ENCODE measurements at places on chromosomes 12 and 14.

DNA sequence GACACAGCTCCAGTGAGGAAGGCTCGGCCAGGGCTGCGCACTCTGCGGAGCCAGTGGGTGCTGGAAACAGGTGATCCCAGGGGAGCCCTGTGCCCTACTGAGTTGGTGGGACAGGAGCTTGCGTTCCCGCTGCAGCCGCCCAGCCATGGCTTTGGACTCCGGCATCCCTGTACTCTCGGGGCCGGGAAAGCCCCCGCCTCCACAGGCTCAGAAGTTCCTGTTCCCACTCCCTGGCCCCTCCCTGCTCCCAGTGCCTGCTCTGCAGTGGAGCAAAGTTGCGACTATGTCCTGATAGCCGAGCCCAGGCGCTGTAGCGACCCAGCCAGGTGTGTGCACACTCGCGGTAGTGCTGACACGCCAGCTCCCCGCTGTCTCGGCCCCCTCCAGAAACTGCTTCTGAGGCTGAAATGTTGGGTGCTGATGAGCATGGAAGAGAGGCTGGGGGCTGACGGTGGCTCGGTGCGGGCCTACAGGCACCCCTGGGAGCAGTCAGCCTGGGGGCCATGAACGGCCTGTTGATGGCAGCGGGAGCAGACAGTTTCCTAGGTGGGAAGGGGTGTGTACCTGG is 344.6 kb upstream of the MGAT4C start:
- DNase-seq: no peak

DNA sequence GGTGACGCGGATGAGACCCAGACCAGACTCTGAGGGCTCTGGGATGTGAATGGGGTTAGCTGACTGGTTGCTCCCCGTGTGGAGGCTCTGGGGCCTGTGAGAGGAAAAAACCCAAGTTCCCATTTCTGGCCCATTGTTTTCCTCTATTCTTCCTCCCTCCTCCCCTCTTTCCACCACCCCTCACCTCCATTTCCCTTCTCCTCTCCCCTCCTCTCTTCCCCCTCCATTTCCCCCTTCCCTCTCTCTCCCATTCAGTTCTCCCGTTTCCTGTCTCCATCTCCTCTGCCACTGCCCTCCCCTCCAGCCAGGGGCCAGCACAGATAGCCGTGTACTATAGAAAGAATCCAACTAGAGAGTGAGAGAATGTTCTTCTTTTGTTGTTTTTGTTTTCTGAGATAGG is 12.6 kb upstream of the PRPH start:
- DNase-seq: no peak

DNA sequence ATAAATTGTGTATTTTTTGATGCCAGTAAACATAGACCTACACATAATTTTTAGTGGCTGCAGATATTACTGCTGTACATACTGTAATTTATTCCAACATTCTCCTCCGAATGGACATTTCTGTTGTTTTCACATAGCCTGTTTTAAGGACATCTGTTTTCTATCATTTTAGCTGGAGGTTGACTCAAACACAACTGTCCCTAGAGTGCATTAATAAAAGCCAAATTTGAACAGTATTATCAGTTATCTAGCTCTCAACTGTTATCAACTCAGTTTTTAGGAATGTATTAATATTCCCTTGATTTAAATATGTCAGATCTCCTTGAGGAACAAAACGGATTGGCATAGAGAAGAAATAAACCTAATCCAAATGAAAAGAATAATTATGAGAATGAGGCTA is 17.2 kb upstream of the PIWIL1 start:
- no peak for DNase-seq

DNA sequence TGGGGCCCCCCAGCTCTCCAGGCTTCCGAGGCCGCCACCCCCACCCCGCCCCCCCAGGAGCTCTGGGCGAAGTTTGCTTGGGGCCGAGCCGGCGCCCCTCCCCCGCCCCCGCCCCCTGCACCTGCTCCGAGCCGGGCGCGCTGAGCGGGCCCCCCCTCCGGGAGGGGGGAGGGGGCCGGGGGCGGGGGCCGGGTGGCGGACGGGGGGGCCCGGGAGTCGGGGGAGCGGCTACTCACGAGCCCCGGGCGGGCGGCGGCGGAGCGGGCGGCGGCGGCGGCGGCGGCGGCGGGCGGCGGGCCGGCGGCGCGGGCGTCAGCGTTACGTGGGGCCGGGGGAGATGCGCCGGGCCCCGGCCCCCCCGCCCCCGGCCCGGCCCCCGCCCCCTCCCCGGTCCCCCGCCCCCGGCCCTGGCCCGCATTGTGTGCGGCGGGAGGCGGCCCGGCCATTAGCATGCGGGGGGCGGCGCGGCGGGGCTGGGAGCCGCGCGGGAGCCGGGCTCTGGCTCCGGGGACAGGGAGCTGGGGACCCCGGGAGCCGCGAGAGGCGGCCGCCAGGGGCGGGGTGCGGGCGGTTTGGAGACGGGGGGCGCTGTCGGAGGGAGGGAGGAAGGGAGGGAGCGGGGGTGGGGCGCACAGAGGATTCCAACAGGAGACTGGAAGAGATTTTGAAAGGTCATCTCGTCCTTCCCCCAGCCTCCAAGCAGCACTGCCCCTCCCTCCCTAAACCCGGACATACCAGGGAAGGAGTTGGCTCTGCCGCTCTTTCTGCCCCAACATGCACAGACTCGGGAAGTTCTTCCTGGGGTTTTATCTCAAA is at the start of gene ZNF219:
TSS of gene ZNF219 (minus strand) at position 580 of the 816 bp plus-strand sequence. CDS start 5,064 bp downstream, outside the sequence.
- DNase-seq: peak; percentile 8

DNA sequence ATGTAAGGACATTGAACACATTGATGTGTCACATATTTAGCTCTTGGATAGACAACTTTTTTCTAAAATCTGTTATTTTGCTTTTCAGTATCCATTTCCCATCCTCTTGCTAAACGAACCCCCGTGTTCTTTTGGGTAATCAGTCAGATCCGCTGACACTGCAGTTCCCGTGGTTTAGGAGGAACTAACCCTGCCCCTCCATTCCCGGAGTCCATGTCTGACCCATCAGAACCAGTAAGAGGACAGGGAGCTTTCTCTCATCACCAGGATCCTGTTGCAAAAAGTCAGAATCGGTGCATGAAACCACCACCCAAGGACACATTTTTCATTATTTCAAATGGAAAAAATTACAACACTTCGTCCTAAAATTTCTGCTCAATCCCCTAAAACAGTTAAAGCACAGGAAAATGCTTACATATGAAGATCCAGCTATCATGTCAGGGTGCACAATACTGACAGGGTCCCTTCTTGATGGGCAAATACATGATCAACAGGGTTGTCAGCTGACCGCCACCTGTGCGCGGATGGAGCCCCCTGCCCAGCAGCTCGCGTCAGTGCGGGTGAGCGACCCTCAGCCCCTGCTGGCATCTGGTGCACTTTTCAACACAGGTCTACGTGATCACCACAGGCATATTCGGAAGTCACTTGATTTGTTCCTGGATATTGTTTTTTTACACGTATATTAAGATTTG is 276.8 kb downstream of the ADGRD1 start:
- no peak for DNase-seq

- DNase-seq: no peak
Observed at GRCh38 chr14:97179573-97179972, 382.4 kb downstream of the VRK1 start.

- no peak for DNase-seq
Observed at GRCh38 chr14:32607399-32607798, 278.3 kb downstream of the AKAP6 start.

DNA sequence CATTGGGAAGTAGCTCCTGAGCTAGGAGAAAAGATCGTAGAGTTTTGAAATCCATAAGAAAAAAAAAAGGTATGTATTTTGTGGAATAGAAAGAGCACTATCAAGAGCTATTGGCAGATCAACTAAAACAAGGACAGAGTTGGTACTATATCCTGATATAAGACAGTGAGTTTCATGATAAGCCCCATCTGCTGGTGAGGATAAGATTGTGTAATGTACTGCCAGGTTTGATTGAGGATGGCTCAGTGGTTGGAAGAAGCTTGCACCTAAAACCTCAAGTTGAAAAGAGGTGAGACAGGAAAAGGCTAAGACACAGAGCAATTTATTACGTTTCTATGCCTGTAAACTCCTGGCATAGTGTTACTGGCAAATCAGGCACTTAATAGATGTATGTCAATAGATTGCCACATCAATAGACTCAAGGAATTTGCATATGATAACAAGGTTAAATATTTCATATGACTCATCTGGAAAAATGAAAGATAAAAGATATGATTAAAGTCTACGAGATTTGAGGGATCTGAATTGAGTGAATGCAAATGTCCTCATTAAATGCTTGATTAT is 525.6 kb downstream of the FLRT2 start:
- DNase-seq: peak; percentile 43

GRCh38 chr12:117580015-117580717 is 218.7 kb upstream of the NOS1 start:
- DNase-seq: no peak

- no peak for DNase-seq
Observed at GRCh38 chr14:78398216-78398615, 228.0 kb downstream of the NRXN3 start.

- DNase-seq: no peak
Observed at GRCh38 chr14:40280652-40281051, 848.4 kb upstream of the FBXO33 start.

DNA sequence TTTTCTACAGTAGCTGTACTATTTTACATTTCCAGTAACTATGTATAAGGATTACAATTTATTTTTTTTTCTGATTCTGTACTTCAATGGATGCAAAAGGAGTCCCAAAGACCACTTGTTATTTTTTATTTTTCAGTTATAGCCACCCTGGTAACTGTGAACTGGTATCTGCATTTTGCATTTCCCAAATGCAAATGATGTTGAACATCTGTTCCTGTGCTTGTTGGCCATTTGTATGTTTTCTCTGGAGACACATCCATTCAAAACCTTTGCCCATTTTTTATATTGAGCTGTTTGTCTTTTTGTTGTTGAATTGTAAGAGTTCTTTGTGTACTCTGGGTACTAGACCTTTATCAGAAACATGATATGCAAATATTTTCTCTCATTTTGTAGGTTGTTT is 485.6 kb downstream of the LRIG3 start:
- DNase-seq: peak; percentile 41

GRCh38 chr14:83379436-83379835 is 1845.8 kb upstream of the SEL1L start:
- DNase-seq: no peak

DNA sequence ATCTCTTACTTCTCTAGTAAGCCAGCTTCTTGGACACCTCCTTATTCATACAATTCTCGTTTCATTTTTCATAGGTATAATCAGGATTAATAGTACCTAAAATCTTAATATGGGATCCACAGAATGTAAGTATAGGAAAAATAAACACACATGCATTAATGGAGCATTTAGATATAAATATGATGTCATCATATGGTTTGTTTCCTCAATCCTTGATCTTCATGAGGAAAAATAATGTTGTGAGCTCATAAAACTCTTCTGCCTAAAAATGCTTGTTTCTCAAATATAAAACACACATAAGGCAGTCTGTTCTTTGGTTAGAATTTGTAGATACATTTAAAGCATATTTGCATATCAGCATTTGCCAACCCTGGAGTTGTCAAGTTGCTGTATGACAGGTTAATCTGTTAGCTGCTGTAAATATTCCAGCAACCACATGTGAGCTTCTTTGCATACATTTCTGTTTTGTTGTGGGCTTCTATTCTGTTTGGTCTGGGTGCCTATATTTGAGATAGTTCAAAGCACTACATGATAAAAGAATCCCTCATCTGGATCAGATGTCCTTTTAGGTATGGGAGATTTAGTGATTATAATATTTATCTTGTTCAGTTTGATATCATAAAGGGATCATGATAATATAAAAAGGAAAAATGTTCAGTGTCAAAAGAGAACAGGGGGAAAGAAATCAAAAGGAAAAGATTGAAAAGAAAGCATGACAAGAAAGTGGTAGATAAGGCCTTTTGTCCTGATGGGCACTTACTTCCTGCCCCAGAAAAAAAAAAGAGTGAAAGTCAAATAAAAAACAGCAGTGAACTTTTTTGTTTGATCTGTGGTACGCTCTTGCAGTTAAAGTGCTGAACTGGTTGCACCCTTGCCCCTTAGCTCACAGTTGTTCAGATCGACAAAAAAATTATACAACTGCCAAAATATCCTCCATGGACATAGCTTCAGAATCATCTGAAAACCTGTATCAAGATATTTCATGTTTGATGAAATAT is 68.6 kb downstream of the ACSS3 start:
- DNase-seq: no peak

DNA sequence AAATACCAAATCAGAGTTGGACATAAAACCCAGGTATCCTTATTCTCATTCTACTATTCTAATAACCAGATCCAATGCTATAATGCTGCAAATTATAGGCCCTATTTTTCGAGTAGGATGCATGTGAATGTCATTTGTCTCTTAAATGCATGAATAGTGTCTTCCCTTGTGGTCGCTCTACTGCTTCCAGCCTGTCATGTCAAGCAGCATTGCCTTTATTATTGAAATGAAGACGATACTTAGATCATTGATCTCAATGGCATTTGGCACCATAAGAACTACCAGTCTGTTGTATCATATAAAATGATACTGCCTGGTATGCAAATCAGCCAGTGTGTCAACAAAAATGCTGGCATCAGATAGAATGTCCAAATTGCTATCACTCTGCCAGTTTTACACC is 649.1 kb downstream of the DIO2 start:
- no peak for DNase-seq

- DNase-seq: no peak
Observed at GRCh38 chr14:68820119-68820518, 27.3 kb upstream of the ZFP36L1 start.

DNA sequence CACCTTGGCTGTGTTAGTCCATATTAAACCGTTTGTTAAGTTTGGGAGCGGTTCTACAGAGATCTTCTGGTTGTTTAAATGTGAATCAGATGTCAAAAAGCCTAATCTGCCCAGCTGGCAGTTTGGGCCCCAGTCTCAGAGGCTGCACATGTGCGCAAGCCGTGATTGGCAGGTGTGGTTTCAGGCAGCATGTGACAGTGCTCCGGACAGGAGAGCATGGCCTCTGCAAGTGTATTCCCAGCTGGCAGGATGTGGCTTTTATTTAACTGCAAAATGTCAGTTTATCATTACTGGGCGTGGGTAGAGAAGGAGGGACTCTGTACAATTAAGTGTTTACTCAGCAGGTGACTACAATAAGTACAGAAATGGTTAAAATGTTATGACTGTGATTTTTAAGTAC is 77.5 kb downstream of the PELI2 start:
- peak; percentile 85 for DNase-seq
